Astrocyte of the hippocampus (primary cell): ENCODE measurements at places on chromosomes 4 and X.

DNA sequence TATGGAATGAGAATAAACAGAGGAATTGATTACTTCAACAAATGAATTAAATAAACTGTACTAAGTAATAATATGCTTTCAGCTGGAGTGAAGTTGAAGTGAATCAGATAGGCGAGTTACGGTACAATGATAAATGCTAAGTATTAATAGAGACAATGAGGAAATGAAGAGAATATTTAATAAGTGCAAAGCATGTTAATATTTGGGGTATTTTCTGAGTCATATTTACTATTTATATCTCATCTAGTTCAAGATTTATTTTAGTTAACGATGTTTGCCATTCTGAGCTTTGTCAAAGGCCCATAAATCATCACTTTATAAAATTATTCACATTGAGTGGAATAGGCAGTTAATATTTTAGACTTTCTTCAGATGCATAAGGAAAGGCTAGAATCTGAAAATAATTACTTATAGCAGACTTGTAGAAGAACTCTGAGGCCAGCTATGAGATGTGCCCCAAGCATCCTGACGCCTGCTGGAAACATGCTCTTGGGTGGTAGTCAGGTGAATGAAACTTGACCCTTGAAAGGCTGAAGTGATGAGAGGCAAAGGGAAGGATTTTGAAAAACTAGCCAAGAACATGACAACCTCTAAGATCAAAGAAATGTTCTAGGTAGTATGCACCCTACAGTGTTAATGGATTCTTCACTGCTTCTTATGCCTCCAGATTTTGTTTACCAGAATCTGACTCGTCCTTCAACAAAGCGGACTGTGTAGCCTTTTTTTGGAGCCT is 133.8 kb upstream of the STIM2 start:
- DNase-seq = no peak

DNA sequence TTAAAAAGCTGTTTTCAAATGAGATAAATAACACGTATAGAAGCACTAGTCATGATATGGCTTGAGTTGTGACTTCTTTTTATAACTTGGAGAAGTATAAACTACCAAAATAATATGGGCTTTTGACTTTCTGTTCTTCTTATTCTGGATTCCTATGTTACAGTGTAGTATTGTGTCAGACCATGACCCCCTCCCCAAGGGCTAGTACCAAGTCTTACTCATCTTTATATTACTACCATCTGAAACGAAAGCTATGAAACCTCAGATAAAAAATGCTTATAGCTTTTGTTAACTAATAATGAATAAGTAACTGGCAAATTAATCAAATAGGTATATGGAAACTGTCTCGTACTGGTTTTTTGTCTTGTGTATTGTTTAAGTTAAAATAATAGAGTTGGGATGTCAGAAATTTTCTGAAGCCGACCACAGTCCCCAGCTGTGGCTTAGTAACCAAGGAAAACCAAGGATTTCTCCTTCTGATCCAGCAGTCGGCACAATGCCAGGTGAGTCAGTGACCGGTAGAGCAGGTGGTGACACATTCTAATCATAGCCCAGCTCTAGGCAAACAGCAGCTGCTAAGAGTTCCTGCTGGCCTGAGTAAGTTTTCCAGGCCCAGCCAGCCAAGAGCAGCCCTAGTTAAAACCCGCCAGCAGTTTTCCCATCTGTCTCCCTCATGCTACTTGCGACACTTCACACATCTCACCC is 163.3 kb upstream of the PRDX4 start:
- DNase-seq = peak; percentile 92

- peak; percentile 62 for DNase-seq
Observed at GRCh38 chrX:11458170-11458569, 165.0 kb downstream of the AMELX start.

- no peak for DNase-seq
Observed at GRCh38 chr4:2570551-2571222, 34.2 kb downstream of the FAM193A start.

DNA sequence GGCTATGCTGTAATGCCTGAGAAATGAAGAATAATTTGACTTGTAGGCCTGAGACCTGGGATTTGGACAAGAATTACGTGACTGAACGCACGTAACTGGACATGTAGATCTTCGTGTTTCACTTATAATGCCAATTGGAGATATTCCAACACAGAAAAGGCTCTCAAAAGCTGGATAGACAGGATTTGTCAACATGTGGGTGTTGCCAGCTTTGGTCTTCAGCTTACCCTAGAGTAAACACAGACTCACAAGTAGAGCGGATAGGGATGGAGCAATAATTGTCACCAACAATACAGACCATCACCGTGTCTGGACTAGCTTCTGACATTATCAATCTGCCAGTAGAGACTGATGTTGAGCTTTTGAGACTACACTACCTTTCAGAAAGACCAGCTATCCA is 1511.0 kb upstream of the ADGRL3 start:
- no peak for DNase-seq

DNA sequence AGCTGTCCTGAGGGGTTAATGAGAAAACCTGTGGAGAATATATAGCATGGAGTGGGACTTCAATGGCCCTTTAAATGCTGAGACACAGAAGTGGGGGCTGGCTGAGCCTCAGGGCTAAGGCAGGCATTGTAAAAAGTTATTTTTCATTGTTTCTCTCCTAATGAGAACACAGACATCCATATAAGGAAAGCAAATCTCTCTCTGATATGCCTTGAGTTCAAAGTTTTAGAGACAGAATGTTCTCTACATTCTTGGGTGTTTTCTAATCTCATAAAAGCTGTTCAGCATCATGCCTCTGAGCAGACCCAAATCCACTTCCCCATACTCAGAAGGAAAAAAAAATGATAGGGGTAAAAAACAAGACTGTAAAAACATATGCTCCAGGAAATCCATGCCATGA is 16.8 kb upstream of the RAB40A start:
- DNase-seq = no peak

DNA sequence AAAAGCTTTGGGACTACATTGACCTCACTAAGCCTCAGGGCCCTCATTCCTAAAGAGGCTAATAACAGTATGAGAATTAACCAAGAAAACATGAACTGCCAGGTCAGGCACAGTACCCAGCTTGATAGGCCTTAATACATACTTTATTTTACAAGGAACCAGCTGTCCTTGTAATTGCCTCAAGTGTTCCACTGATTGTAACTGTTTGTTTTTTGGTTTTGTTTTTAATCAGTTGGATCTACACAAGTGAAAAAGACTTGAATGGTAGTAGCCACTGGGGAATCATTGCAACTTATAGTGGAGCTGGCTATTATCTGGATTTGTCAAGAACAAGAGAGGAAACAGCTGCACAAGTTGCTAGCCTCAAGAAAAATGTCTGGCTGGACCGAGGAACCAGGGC is 35.6 kb downstream of the PKD2 start:
- no peak for DNase-seq

GRCh38 chrX:71222929-71223328 is at the start of gene GJB1:
TSS of gene GJB1 (plus strand) at chrX:71223224. CDS start at chrX:71223708, 484 bp downstream.
- DNase-seq = no peak

DNA sequence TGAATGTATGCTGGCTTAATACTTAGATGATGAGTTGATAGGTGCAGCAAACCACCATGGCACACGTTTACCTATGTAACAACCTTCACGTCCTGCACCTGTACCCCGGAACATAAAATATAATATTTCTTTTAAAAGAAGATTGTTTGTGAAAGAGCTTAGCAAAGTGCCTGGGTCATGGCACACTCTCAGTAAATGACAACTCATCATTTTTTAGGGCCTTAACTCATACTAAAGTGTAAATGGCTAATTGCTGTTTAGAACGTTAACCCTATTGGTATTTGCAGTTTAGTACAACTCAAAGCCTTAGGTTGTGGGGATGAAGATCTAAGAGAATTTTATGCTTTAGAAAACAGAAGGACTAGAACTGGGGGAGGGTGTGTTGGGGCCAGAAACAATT is 67.7 kb downstream of the SEL1L3 start:
- no peak for DNase-seq

DNA sequence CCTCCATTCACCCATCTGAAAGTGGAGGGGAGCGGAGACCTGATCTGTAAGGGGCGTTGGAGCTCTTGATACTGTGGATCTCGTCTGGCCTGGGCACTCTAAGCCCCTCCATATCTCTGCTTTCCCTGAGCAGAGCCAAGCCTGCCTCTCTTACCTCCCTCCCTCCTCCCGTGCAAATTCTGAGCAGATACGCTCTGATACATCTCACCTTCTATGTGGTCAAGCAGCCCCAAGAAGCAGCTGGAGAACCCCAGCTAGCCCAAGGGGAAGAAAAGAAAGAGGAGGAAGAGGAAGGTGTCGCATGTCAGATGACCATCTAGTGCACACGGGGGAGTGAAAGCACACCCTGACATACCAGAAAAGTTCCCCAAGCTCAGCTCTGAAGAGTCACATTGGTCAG is 1.9 kb upstream of the DGAT2L6 start:
- DNase-seq = no peak

DNA sequence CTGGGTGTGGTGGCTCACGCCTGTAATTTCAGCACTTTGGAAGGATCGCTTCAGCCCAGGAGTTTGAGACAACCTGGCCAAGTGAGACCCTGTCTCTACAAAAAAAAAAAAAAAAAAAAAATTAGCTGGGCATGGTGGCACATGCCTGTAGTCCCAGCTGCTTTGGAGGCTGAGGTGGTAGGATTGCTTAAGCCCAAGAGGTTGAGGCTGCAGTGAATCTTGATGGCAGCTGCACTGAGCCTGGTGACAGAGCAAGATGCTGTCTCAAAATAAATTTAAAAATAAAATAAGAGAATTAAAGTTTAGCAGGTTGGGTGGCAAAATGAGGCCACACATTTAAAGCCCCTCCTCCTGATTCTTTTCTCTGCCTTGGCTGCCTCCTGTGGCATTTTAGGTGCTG is 47.1 kb downstream of the HTT start:
- DNase-seq = no peak

GRCh38 chrX:15883540-15883863 is 28.9 kb upstream of the AP1S2 start:
- no peak for DNase-seq

DNA sequence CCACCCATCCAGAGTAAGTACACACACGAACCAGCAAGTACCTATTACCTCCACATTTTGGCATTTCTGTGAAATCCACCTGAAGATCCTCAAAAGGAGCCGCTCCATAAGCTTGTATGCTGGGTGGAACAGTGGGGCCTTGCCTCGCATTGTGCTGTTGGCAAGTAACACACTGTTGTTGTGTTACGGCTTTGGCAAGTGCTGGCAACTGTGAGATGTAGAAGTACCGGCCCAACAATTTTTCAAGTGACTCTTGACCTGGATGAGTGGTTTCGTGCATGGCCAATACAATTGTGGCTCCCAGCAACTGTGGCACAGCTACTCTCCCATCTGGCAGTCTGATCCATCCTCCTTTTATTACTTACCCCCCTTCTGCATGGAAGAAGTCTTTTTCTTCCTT is 128.7 kb downstream of the CCNB3 start:
- no peak for DNase-seq

DNA sequence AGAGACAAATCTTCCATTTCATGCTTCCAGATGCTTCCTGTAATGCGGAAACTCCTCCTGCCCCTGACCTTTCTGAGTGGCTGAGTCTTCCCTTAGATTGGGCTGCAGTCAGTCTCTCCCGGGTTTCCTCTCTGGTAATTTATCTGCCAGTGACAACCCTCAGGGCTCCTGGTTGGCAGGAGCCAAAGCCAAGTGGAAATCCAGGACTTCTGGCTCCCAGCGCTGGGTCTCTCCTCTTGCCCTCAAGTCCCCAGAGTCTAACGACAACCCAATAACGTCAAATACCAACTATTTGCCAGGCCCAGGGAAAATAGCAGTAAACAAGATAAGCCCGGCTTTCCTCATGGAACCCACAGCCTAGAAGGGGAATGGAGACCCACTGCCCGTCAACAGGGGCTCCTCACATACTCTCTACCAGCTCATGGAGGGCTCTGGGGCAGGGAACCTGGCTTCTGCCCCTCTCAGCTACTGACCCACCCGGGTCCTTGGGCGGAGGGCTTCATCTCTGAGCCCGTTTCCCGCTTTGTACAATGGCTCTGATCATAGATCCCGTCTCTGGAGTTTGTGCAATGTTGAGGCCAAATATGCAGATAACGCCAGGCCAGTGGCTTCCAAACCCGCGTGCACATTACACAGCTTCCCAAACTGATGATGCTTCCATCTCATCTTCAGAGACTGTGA is 1.1 kb upstream of the TBC1D14 start:
- DNase-seq = no peak

DNA sequence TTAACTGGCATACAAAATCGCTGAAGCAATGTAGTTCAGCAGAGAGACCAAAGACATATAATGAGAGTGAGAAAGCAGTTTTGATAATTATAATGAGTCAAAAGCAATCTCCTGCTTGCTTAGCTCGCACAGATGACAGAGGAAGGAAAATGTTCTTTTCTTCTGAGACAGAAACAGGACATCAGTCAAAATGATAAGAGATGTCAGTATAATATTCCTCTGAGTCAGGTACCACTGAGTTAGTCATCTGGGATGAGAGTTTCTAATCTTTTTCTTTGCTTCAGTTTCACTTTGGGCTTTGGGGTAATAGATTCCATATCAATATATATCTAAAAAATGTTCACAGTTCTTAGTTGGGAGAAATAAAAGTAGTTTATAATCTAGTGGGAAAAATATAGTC is 387.2 kb downstream of the PCDH7 start:
- peak; percentile 9 for DNase-seq

- DNase-seq = peak; percentile 37
Observed at GRCh38 chr4:119284876-119285780, 36.8 kb downstream of the FABP2 start.

DNA sequence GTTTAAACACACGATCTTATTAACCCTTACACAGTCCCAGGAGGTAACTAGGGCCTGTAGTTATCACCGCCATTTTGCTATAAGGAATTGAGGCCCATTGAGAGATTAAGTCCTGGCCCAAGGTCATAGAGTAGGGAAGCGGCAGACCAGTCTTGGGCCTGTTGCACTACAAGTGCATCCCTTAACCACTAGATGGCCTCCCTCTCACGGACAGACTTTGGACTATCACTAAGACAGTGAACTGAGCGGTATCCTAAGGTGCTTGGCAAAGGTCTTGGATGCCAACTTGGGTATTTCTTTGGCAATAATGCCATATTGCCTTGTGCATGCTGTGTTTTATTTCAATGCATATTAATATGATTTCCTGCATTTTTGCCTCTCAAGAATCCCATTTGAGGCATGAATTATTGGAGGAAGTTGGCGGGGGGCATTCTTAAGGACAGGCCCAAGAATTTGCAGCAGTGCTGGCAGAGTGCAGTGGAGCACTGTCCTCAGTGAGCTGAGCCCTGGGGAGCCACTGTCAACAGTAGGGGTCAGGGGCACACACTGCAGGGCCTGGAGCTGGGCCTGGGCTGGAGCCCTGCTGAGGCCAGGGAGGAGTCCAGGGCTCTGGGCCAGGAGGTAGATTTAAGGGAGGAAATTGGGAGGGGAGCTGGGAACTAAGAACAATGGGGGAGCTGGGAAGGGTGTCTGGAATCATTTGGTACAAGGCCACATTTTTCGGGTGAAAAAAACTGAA is 147.4 kb downstream of the SMIM20 start:
- peak; percentile 34 for DNase-seq

DNA sequence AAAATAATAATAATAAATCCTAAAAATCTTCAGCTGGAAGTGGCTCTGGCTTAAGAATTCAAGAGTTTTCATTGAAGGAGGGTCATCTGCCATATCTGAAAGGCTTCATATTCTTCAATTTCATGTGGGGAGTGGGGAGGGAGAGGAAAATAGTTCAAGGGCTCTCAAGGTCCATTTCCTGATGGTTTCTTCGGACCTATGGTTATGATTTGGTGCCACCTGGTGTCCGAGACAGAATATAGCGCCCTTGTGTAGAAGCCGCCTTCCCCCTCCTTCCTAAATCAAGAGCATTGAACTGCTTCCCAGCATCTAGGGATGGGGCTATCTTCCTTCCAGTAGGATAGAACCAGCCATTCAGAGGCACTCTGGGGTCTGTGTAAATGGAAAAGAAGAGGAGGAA is 34.3 kb downstream of the NLGN3 start:
- peak; percentile 74 for DNase-seq
